Right hindlimb (tissue), 1 donor: ENCODE measurements at places on chromosomes 6 and 20.

DNA sequence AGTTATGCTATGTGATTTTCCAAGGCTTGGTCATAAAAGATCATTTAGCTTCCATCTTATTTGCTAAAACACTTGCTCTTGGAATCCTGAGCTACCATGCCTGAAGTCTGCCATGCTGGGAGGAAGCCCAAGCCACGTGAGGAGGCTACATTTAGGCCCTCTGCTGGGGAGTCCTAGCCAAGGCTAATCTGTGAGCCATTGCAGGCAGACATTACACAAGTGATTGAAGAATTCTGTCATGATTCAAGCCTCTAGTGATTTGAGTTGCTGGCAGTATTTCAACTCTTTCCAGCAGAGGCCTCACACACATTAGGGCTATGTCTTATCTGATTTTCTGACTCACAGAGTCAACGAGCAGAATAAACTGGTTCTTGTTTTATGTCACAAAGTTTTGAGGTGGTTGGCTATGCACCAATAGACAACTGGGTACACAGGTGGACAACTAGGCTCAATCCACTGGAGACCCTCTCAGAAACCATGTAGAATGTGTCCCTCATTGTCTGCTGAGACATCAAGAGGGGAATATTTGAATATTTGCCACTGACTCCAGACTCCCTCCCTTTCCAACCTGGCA, 227.2 kb upstream of the SULF2 start:
- no peak for DNase-seq

DNA sequence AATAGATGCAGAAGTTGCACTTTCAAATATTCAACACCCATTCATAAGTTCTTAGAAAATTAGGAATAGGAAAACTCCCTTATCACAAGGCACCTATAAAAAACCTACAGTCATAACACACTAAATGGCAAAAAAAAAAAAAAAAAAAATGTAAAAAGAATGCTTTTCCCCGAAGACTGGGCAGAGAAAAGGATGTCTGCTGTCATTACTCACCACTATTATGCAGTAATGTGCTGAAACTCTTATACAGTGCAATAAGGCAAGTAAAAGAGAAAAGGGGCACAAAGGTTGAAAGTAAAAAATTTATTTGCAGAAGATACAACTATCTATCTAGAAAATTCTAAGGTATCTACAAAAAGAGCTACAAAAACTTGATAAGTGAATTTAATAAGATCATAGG, 607.8 kb upstream of the ARID1B start:
- no peak for DNase-seq

GRCh38 chr6:118324116-118324515, 224.0 kb upstream of the PLN start:
- no peak for DNase-seq

GRCh38 chr6:22023937-22024336, 272.9 kb downstream of the PRL start:
- no peak for DNase-seq

DNA sequence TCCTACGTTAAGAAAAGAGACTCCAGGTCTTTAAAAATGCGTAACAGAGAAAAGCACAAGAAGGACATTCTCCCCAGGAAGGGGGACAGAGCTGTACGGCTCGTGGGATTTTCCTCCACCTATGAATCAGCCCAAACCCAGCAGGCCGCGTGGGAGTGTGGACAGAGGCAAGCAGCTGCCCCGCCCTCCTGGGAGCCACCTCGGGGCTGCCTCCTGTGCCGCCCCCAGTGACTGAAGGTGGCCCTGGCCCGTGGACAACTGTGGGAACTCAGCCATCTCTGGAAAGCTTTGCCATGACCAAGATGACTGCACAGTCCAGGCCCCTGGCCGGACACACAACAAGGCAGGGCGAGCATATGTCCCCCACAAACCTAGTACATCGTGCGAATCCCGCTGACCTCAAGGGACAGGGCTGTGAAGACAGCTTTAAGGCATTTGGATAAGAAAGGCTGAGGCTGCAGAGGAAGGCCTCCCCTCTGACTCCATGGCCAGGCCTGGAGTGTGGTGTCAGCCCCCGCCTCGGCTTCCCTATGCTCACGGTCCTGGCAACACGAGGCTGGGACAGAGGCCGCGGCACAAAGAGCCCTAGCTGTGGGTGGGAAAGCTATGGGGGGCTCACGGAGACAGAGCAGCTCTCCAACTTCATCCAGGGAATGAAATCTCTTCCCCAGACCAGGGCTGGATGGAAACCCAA, 26.9 kb downstream of the PXDC1 start:
- no peak for DNase-seq

DNA sequence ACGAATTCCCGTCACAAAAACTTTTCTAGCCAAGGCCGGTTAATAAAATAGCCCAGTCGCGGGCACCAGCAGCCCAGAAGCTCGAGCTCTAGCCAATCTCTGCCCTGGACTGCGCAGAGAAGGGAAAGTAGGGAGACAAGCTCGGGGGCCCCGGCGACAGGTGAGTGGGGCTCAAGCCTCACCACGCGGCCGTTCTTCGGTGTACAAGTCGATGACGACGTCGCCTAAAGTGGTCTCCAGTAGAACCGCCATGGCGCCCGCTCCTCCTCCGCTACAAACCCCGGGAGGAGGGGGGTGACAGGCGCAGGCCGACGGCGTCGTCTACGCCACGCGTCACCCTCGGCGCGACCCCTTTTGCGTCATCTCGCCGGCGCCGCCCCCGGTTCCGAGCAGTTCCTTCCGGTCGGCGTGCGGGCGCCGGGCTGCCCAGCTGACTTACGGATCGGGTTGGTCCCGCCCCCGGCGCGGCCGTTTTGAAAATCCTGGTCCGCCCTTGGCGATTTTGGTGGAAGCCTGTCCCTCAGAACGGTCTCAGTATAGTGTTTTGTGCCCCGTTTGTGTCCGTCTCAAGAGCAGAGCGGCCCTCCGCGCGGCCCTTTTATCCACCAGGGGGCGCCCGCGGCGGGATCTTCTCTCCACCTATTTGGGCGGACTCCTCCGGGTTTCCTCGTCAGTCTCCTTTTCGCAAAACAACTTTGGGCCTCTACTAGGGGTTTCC, at the start of gene PPIL4:
Gene PPIL4, minus strand, starts transcription at position 290 of the 718 bp plus-strand sequence. Its CDS starts 38 bp downstream, at position 252.
- peak; percentile 98 for DNase-seq

GRCh38 chr6:77986380-77987034, 333.7 kb downstream of the MEI4 start:
- DNase-seq: no peak

GRCh38 chr20:2465100-2465499, 5.5 kb downstream of the SNRPB start:
- DNase-seq: no peak

GRCh38 chr6:48222241-48222640, 111.2 kb upstream of the PTCHD4 start:
- DNase-seq: no peak

DNA sequence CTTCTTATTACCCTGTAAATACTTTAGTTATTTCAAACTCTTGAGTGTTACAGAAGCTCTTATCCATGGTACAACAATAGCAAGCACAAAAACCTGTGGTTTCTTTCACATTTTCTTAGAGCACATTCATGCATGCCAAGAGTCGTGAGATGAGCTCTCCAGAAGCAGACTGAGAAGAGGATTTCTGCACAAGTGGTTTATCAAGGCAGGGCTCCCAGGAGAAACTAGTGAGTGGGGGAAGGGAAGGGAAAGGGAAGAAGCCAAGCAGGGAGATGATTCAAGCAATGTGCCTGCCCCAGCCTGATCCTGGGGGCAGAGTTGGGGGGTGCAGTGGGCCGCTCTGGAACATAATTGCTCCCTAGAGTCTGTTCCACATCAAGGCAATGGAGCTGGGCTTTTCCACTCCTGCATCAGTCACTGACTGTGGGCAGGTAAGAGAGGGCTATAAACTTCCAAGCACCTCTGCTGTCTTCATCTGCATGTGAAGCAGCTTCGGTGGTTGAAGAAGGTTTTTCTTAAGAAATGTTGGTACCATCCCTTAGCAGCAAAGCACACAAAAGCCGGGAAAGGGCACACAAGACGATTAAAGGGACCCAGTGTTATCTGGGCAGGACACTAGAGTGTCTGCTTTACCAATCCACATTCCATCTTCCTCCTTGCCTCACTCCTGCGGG, 152.1 kb downstream of the PLCB4 start:
- no peak for DNase-seq

- no peak for DNase-seq
Measured at GRCh38 chr6:56242346-56242745, 5.0 kb downstream of the COL21A1 start.

DNA sequence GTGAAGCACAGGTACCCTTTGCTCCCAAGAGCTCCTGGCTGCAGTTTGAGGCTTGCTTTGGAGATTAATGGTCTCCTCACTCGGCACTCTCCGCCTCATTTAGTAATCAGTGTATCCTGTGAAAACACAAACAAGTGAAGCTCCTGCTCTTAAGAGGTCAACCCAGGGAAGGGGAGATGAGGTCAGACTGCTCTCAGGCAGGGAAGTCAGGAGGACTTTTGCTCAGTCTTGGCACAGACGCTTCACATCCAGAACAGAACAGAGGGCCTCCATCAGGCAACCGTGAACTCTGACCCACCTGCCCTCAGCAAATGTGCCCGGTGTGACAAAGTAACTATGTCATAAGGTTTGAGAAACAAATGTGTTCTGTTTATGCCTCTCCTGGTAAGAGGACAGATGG, 428.8 kb upstream of the JARID2 start:
- DNase-seq: no peak

- no peak for DNase-seq
Measured at GRCh38 chr6:113684382-113684901, 172.7 kb upstream of the MARCKS start.

DNA sequence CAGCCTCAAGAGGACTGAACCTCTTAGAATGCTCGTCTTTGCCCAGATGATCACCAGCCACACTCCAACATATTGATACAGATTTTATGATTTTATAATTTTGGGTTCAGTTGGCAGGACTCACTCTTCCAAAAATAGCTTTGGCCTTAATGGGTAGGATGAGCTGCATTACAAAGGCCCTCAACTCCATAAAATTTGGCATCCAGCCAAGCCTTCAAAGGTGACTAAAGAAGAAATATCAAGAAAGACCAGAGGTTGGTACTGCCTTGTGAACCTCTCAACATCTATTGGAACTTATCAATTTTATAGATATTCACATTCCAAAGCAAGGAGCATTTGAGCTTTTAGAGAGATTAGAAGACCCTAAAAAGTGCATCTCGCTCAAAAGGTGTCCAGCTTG, 48.4 kb upstream of the SNAP25 start:
- no peak for DNase-seq

GRCh38 chr6:23245572-23245971, 676.2 kb downstream of the HDGFL1 start:
- peak; percentile 38 for DNase-seq
